HTR-8/SVneo (cell line): ENCODE measurements at places on chromosomes 1 and 21.

- no peak for DNase-seq
Observed at GRCh38 chr21:45736690-45737484, 93.4 kb downstream of the PCBP3 start.

GRCh38 chr1:176773038-176773437 lies 310.1 kb downstream of the PAPPA2 start:
- no peak for DNase-seq

DNA sequence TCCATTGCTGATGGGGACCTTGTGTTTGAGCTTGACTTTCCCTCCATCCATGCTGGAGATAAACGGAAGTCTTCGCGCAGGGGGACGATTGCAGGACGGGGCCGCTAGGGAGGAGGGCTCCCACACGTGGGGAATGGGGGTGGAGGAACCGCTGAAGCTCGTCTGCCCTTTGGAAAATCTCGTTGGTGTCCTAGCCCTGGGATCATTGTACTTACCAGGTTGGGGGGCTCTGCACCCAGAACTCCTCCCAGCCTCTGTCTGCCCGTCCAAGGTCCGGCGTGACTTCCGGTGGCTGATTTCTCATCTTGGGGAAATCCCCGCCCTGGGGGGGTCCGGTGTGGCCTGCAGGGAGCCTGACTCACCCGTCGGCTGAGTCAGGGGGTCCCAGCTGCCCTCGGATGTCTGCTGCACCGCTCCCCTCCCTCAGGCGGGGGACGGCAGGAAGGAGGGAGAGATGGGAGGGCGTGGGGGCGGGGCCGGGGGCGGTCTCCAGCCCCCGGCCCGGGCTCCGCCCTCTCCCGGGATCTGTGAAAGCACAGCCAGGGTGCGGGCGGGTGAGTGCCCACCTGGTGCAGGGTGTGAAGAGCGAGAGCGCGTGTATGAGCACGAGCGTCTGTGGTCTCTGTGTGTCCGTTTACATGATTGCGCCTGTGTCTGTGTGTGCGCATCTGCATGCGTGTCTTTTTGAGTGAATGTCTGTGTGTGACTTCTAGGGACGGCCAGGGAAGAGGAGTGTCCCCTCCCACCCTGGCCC lies 35.8 kb downstream of the PIK3CD start:
- DNase-seq = peak; percentile 81

DNA sequence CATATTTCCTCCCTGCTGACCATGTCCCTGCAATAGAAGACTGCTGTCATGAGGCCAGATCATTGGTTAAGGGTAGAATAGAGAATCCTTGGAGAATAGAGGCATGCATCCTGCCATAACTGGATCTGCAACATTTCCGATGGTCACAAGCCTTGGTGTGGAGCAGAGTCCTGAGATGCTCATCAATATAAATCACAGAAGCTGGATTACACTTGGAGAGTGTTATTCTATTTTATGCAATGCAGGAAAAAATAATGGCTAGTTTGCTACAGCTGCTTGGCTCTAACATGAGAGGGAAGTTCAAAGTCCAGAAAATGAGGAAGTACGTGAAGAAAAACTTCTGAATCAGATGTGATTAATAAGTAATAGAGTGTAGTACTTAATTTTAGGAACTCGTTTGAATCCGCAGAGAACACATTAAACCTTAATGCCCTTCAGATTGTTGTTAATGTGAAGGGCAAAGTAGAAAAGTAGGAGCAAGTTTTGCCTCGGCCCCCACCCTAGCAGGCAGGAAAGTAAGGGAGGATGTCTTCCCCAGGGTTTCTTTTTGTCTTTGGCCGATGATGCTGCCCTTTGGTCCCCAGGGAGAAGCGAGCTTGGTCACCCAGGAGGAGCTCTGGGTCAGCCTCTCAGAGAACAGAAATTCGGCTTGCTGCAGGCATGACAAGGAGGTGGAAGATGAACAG lies 59.5 kb downstream of the KCNK1 start:
- DNase-seq = no peak

DNA sequence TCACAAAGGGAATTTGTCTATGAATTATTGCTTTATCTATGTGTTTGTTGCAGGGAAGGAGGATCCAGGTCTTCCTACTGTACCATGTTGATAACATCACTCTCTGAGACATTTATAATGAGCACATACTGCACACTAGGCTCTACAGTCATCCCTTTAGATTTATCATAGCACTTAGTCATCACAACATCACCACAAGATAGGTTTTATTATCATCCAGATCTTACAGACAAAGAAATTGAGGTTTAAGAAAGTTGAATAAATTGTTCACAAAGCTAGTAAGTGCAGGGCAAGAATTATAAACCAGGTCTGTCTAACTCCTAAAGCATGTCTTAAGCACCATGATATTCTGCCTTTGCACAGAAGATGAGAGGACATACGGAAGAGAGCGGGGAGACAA lies 121.1 kb upstream of the ST6GALNAC5 start:
- no peak for DNase-seq

DNA sequence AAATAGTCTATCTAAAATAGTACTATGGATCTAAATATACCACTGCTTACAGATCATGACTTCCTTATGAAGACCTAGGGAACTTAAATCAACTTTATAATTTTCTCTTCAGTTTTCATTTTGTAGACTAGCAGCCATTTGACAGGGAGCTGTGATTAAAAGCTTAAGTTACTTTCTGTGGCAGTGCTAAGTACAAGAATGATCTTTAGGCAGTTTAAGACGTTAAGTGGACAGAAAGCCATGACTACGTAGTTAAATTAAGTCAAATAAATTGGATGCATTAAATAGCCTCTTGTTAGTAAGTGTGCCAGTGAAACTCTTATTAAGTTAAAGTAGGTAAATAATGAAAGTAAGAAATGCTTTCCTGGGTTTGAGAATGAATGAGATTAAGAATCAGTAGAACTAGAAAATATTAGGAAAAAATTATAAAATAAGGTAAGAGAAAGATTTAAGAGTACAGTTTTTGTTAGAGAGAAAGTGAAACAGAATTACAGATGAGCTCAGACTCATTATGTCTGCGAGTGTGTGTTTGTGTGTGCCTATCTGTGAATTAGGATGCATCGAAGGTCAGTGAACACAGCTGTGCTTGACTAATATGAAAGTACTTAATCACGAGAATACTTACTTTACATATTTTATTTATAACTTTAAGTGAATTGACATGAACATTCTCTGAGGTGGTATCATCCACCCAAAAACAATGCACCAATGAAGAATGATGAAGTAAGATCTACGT lies 336.9 kb downstream of the KCNT2 start:
- DNase-seq = no peak

DNA sequence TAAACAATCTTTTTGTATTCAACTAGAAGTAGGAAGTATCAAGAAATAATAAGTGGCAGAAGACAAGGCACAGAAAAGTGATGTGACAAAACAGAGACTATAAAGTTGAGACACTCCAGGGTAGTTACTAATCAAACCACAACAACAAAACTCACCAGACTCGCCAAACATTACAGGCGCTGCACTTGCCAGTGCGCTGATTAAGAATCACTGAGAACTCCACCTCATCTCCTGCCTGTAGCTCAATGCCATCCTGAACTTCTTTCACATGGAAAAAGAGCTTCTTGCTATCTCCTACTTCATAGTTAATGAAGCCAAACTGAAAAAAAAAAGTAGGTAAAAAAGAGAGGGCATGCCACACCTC lies 2.8 kb upstream of the NRAS start:
- DNase-seq = no peak

GRCh38 chr21:40331172-40331571 lies 463.9 kb downstream of the PCP4 start:
- no peak for DNase-seq
